Stimulated activated CD8-positive, alpha-beta memory T cell treated with anti-CD3 and anti-CD28 coated beads, Interleukin-2, amount 100 ng/mL, for 1 hour (primary cell): ENCODE measurements at places on chromosomes 6 and 20.

- no peak for DNase-seq
Observed at GRCh38 chr20:63087872-63088680, 81.3 kb upstream of the BHLHE23 start.

GRCh38 chr20:49216991-49217578 is 2.1 kb upstream of the DDX27 start:
- peak; percentile 87 for DNase-seq

GRCh38 chr20:41173161-41173721 is 35.9 kb downstream of the PLCG1 start:
- peak; percentile 43 for DNase-seq

DNA sequence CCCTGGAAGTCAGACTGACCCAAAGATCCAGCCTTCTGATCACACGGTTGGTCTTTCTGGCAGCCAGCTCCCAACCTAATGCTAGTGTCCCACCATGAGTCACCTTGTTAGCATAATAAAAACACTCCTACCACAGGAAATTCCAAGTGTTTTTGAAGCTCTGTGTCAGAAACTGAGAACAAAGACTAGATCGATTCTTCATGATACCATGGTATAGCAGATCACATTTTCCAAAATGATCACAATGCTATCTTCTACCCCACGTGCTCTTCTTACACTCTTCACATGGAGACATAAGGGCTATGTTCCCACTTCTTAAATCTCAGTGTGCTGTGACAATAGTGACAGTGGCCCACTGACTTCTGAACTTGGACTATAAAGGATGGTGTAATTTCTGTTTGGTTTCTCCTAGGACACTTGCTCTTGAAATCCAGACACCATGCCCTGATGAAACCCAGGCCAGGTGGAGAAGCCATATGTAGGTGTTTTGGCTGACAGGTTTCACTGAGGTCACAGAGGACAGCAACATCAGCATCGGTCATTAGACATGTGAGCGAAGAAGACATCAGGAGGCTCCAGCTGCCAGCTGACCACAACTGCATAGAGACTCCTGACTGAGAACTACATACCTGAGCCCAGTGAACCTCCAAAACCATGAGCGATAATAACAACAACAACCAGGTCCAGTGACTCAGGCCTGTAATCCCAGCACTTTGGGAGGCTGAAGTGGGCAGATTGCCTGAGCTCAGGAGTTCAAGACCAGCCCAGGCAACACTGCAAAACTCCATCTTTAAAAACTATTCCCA is 57.5 kb downstream of the MKKS start:
- no peak for DNase-seq

DNA sequence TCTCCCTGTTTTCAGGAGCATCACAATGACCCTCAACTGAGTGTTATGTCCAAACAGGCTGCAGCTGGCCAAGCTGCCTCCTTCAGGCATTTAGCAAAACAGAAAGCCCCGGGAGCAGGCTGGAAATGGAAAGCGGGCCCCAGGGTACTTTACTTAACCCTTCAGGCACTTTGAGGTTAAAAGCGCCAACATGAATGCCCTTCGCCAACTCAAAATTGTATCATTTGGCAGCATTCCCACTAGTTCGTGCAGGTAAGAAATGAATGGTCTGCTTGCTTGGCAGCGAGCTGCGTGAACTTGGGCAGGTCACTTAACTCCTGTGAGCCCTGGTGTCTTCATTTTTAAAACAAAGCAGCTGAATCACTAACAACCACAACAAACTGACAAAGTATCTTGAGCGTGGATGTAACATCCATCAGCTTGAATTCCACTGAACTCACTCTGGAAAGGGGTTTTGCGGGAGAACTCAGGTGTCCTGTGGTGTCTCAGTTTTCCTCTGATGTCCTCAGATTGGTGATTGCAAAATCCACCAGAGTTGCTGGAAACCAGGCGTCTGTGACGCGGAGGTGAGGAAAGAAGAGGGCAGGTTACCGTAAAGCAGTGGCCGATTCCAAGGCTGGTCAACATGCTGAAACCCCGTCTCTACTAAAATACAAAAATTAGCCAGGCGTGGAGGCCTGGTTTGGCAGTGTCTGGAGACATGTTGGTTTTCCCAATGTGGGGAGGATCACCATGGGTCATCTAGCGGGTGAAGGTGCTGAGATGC is 118.8 kb upstream of the ZNF217 start:
- no peak for DNase-seq

DNA sequence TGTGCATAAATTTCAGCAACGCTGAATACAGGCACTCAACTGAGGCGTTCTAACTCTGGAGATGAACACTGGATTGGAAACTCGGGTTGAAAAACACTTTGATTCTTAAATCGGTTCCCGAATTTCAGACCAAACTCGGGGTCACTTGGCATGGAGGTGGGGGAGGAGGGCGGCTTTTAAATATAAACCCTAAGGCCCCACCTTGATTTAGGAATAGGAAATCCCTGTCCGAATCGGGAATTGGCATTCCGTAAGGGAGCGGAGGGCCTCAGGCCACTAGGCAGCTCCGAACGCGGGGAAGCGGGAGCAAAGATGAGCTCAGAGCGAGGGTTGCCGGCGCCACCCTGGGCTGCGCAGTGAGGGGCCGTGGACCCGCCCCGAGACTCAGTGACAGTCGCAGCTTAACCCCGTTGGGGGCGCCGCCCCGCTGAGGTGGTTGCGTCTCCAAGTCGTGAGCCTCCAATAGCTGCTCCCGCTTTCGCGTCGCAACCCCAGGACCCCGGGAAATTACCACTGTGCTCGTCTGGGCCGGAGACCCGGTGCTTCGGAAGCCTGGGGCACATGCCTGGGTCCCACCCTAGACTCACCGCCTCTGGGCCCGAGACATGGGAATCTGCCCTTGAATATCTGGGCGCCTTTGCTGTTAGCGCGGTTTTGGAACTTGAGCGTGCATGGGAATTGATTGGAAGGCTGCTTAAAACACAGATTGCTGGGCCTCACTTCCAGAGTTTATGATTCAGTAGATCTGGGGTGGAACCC is 4.6 kb upstream of the SIM1 start:
- DNase-seq = no peak

DNA sequence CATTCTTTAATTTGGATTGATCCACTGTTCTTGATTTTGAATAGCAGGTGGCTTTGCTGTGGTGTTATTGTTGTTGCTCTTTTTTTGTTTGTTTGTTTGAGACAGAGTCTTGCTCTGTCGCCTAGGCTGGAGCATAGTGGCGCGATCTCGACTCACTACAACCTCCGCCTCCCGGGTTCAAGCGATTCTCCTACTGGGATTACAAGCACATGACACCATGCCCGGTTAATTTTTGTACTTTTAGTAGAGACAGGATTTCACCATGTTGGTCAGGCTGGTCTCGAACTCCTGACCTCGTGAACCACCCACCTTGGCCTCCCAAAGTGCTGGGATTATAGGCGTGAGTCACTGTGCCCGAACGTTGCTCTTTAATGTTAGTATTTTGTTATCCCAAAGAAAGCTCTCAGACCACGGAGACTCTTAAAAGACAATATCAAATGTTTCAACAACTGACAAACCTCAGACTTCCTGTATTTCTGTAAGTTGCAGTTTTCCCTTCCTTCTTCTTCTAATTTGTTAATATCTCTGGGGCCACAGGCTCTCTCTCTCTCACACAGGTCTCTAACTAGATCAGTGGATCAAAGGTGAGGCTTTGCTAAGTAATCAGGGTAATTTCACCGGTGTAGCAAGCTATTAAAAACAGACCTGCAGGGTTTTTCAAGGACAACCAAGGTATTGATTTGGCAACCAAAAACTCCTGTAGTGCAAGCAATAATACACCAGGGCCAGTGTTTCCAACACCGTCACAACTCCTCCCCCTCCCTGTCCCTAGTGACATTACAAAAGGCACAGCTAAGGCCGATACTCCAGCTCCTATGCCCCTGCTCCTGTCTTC is 48.8 kb upstream of the ZNF217 start:
- no peak for DNase-seq
